ENCODE measurements at places on chromosomes 2 and 18.

- no peak for DNase-seq
These were observed 8.7 kb downstream of the FEZ2 start for GRCh38 chr2:36589230-36589630.

- no peak for DNase-seq
These were observed 66.0 kb downstream of the RAB31 start for GRCh38 chr18:9774150-9774549.

DNA sequence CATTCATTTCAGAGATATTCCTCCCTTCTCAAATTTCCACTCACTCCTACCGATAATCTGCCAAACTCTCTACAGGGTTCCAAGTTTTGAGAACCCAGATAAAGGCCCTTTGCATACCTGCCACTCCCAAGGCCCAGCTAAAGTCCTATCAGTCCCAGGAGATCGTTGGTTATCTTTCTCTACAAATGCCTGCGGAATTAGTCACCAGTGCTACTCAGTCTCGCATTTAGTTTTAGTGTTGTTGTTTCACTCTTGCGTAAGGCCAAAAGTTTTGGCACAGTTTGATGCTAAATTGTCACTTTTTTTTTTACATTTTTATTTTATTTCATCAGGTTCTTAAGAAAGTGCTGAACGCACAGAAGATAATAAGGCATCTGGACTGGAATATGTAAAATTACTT is 29.2 kb upstream of the SETBP1 start:
- peak; percentile 38 for DNase-seq

DNA sequence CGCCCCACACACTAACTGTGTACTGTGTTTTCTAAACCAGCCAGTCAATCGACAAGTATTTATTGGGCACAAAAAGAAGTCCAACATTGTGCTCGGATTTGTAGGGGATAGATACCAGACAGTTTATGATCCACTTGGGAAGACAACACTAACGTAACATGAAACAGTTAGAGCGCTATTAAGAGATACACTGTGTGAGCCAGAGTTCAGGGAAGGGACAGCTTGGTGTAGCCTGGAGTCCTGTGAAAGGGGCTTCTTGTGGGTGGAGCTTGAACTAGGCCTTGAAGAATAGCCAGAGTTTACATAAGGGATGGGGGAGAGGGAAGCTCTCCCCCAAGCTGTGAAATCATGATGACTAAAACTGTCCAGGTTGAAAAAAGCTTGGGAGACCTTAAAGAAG is 176.4 kb upstream of the TCF4 start:
- no peak for DNase-seq

GRCh38 chr18:70354080-70354479 is 65.2 kb downstream of the SOCS6 start:
- no peak for DNase-seq

- DNase-seq, result no peak
These were observed 1392.4 kb upstream of the SLC39A10 start for GRCh38 chr2:194264586-194264985.

DNA sequence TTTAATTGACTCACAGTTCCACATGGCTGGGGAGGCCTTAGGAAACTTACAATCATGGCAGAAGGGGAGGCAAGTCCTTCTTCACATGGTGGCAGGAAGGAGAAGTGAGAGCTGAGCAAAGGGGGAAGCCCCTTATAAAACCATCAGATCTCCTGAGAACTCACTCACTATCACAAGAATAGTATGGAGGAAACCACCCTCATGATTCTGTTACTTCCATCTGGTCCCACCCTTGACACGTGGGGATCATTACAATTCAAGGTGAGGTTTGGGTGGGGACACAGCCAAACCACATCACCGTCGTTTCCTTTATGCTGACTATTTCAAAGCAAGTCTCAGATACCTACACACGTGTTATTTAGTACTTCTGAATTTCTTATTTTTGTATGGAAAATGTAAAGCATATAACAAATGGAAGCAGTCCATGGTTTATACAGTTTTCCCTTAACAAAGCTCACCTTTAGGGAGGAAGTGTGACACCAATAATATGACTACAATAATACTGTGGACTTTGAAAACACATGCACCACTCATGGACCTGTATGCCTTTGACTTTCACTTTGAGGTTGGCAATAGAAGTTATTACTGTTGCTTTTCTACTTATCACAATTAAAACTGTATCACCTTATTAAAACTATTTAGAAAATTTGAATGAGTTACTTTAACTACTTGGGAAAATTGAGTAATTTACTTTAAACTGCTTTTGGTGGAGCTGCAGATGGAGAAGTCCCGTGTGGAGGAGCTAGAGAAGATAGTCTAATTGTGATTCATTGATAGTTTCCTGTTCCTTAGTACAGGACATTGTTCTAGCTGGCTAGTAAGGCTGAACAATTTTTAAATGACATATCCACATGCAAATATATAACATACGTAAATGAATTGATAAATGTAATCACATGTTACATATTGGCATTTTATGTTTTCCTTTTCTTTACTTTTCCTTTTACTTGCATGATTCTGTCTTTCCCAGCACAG is 37.3 kb downstream of the MTCL1 start:
- no peak for DNase-seq

- no peak for DNase-seq
These were observed 43.0 kb upstream of the GTF2A1L start for GRCh38 chr2:48574353-48575287.

DNA sequence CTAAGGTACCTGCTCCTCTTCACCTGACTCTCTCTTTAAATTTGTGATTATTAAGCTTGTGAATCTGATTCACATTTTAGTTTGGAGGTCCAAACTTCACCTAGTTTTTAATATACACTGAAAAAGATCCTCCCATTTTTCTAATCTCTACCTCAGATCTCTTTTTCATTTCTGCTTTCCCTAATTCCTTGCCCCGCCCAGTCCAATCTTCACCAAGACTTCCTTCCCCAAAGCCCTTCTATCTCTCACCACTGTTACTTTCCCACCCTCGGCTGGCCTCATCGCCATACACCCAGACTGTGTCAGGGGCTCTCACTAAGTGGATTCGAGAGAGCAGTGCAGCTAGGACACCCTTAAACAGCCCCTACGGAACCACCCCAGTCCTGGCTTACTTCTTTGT is 40.0 kb downstream of the LBH start:
- DNase-seq, result no peak

DNA sequence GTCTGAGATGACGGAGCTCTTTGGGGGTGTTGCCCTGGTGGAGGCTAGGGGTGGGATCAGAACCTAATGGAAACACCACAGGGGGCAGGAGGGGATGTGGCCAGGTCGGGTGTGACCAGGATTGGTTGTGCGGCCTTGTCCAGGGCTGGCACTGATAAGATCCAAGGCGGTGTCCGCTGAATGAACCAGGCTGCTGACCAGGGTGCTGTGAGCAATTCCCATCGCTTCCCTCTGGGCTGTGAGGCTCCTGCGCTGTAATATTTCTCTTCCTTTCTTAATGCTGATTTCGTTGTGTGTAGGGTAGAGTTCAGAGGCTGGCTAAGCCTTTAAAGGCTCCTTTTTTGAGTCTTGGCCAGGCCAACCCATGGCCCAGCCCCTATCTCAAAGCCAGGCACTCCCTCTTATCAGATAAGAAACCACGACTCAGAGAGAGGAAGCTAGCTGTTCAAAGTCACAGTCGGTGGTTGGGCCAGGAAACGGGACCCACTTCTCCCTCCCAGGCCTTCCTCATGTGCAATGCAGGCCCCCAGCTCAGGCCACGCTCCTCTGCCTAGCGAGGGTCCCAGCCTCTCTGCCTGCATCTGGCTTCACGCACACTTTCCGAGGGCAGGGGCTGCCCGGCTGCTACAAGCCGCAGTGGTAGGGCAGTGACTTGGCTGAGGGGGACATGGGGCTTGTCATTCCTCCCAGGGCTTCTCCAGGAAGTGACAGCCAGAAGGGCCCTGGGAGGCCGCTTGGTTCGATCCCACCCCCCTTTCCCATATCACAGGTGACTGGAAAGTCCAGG is 26.0 kb upstream of the FOSL2 start:
- DNase-seq, result no peak

DNA sequence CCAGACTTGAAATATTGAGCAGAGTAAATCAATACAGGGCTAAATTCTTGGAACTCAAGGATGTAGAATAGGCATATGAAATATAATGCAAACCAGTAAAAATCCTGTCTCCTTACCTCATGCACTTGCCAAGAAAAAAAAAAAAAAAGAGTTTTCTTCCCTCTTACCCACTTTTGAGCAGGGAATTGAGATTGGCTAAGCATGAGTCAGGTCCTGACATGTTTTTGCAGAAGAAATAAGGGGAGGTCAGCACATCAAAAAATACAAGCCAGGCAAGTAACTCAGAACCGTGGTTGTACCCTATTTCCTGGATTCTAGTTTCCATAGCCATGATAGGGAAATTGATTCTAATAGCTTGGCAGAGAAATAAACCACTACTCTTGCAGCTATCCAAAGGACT is 1526.7 kb downstream of the LRP1B start:
- no peak for DNase-seq

GRCh38 chr2:46446871-46447568 is 32.3 kb upstream of the TMEM247 start:
- no peak for DNase-seq

- DNase-seq, result no peak
These were observed 6.2 kb downstream of the MAL start for GRCh38 chr2:95031726-95032116.

GRCh38 chr2:156585457-156585856 is 149.3 kb downstream of the GPD2 start:
- no peak for DNase-seq

DNA sequence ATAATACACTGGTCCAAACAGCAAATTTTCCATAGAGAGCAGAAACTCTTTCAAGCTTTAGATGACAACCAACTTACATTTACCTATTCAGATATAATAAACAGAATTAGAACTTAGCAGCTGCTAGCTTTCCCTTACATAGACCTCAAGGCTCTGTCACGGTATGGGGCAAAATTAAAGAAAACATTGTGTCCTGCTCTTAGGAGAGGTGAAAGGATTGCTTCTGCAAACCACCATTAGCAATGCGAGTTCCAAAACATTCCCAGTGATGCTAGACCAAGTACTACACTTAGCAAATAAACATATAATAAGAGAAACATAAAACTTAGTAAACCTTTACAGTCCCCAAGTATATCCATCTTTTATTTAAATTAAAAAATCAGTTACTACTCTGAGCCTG is 183.3 kb downstream of the CAMKMT start:
- no peak for DNase-seq

DNA sequence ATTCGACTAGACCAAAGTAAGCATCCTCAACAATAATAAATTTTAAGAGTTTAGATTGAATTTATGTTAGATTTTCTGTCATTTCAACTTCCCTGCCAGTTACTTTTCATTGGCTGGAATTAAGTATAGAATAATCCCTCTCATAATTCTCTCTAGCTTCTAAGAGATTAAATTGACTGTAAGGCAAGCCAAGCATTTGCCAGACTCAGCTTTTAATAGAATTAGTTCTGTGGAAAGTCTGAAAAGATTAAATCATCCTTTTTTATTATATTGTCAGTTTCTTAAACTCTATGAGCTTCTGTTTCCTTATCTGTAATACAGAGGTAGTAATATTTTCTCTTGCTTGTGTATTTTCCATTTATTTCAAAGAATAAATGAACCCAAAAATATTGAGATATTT is 77.9 kb upstream of the ZNF804A start:
- DNase-seq, result no peak

DNA sequence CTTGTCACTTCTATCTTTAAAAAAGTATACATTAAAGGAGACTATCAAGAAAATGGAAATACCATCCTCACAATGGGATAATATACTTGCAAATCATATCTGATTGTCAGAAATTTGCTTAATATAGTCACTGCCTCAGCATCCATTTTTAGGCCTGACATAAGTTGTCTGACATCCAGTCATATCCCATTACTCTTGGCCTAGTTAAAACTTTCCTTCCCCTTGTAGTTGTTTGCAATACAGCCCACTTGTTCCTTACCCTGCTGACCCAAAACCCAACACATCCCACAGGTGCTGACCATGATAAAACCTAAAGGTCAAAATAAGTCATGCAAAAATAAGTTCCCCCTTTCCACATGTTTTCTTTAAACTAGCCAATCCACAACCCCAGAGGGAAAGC is 3.6 kb upstream of the ARHGEF33 start:
- DNase-seq, result no peak

DNA sequence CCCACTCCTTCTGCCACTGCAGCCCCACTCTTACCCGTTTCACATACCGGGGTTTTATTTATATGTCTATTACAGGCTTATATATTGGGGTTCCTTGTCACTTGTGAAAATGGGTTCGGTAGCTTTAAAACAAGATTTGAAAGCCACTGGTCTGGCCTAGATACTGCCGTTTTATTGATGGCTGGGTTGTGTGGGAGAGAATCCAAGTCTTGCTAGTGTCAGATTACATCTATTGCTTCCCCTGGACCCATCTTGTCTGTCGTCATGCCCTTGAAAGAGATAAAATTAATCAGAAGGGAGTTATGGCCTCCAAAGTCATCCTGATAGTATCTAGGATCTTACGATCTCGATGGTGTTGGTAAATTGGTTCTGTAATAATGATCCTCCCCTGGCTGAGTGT is 79.4 kb downstream of the EIPR1 start:
- DNase-seq, result no peak

Data from RWPE1 (cell line).